ENCODE measurements at places on chromosomes 11 and 22.
A peak's percentile ranks its signal among the peaks of the same experiment; 100 is the strongest.

DNA sequence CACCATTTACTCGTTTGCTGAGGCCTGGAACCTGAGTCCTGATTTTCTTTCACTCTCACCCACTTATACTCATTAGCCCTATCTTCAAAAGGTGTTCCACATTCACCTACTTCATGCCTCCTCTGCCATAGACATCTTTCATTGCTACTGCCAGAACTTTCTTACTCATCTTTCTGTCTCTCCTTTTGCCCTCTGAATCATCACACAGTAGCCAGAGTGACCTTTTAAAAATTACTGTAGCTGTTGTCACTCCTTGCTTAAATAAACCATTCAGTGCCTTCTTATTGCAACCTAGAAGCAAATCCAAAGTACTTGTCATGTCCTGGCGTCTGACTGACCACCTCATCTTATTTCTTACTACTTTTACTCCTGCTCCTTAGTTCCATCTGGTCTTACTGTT, 38.2 kb downstream of the ATXN10 start:
- no peak for DNase-seq

DNA sequence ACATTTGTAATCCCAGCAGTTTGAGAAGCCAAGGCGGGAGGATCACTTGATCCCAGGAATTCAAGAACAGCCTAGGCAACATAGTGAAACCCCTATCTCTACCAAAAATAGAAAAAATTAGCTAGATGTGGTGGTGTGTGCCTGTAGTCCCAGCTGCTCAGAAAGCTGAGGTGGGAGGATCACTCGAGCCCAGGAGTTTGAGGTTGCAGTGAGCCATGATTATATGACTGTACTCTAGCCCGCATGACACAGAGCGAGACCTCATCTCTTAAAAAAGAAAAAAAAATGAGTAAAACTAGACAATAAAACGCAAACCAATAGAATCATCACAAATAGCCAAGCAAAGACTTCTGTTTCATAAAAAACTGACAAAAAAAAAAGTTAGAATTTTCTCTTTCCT, 21.8 kb downstream of the NUCB2 start:
- no peak for DNase-seq

- DNase-seq, result no peak
Measured at GRCh38 chr11:9672918-9673317, 9.0 kb downstream of the SWAP70 start.

DNA sequence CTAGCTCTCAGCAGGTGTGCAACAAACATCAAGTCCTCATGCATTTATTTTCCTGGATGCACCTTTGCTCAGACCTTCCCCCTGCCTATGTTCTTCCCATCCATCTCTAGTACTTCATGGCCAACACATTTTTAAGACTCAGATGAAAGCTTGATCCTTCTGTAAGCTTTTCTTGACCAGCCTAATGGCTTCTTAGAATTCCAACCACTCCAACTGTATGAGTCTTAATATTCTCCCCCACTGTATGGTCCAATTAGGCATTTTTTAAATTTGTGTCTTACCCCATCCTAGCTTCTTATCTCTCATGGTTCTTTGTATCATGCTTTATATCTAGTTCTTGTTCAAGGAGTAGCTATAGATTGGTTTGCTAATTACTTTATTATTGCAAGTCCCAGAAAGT, 44.8 kb downstream of the TENM4 start:
- DNase-seq, result no peak

DNA sequence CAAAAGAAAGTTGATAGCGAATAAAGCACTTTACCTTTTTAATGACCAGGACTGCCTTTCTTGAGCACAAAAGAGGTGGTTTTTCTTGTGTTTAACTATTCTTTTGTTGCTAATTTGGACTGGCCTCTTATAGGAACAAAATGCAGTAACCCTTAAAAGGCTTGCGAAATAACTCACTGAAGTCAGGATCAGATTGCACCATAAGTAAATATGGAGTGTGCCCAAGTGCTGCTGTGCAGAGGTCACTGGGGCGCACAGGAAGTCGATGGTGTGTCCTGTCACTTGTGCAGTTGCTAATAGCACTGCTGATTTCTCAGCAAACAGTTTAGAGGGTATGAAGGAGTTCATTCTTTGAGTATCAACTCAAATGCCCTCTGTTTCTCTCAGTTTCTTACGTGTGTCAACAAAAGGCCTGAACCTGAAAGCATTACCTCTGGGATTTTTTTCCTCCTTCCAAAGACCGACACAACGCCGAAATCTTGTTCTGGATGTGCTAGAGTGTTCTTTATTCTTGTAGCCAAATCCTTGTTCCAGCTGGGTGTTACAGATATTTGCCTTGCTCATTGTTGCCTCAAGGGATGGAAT, 71.3 kb downstream of the ATXN10 start:
- DNase-seq, result no peak

GRCh38 chr11:16587670-16588069, 150.8 kb upstream of the C11orf58 start:
- no peak for DNase-seq

DNA sequence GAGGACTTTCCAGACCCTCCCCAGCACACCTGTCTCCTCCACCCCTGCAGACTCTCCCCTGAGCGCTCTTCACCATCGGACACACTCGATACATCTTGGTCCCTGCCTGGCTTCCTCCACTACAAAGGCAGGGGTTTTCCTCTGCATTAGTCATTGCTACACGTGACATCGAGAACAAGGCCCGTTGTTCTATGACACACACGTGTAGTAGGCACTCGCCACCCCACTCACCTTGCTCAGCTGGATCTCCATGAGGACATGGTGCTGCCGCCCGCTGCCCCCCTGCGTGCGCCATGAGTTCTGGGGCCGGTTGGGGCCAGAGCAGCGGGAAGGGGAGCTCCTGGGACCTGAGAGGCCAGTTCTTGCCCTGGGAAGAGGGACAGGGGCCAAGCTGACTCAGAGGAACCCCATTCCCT, 16.7 kb downstream of the ATG2A start:
- DNase-seq, result no peak

DNA sequence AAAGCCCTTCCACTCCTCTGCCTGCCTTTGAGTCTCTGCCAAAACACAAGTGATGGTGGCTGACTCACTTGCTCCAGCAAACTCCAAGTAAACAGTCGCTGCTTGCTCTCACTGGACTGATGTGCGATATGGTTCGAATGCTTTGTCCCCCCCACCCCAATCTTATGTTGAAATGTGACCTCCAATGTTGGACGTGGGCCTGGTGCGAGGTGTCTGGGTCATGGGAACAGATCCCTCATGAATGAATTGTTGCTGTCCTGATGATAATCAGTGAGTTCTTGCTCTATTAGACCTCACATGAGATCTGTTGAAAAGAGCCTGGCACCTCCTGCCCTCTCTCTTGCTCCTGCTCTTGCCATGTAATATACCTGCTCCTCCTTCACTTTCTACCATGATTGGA, 747.9 kb downstream of the OPCML start:
- DNase-seq, result no peak

DNA sequence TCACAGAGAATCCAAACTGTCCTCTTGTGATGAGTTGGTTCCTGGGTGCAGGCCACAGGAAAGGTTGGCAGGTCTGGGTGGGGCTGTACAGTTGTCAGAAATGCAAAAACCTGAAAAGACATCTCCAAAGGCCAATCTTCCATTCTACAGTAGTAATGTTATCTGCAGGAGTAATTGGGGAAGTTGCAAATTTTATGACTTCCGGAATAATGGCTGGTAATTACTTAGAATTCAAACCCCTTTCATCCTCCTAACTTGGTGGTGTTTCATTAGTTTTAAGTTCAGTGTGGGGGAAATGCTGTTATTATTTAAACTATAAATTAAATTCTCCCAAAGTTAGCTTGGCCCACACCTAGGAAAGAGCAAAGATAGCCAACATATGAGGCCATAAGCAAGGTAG, 64.7 kb upstream of the FAT3 start:
- DNase-seq, result no peak

- no peak for DNase-seq
Measured at GRCh38 chr11:33690290-33691065, 10.1 kb downstream of the C11orf91 start.

- peak; percentile 70 for DNase-seq
Measured at GRCh38 chr11:18243783-18244362, 4.6 kb downstream of the SAA2 start.

- DNase-seq, result no peak
Measured at GRCh38 chr22:35126993-35127392, 61.0 kb downstream of the ISX start.

- DNase-seq, result no peak
Measured at GRCh38 chr22:26781596-26781995, 124.2 kb downstream of the MIAT start.

DNA sequence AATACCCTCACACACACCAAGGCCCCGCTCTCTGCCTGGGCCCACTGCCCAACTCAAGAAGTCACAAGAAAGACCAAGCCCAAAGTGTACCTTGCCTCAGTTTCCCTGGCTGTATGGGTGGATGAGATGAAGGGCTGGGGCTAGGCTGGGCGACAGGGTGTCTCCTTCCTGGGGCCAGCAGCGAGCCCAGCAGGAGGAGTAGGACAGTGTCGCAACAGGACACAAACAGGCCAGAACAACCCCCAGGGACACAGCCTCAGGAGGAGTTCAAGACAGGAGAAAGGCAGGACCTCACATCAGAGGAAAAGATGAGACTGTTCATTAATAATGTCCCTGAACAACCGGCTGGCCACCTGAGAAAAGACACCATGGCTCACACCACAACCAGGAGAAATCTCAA, 13.3 kb downstream of the CSNK1E start:
- no peak for DNase-seq

DNA sequence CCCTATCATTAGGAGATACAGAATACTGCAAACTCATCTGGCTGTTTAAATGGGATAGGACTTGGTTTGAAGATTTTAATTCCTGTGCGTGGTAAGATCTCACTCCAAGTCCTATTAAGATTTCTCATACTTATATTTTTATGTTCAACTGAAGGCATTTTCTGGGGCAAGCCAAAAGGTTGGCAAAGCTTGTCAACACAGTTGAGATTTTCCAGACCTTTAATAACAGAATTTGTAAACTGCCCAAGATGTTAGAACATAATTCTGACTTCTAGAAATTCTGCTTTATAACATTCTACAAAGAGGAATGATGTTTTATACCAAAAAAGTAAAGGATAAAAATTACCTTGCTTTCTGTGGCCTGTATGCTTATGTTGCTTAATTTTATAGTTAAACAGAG, 30.8 kb upstream of the OR52M1 start:
- no peak for DNase-seq

GRCh38 chr11:130909650-130910049, 6.6 kb downstream of the SNX19 start:
- DNase-seq, result no peak

- DNase-seq, result no peak
Measured at GRCh38 chr11:63829823-63830489, 9.0 kb upstream of the MARK2 start.

GRCh38 chr22:45131749-45132148, 32.0 kb upstream of the NUP50 start:
- DNase-seq, result peak; percentile 24

Data from transverse colon (tissue), 4 donors.